HL-60 (cell line): ENCODE measurements at places on chromosomes 5 and 9.

DNA sequence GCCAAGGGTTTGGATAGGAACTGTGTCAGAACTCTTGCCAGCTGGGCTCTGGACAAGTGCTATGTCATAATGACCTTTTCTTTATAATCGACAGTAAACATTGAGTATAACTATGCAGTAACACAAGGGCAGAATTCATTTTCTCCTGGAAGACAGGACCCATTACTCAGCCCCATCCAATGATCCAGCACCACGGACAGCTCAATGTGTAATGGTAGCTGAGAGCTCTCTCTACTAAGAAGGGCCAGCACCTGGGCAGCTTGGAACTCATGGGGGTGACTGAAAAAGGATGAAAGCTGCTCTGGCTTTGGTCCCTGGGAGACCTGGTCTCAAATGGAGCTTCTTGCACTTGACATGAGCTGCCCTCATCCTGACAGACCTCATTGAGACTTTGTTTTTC lies 347.8 kb downstream of the TRIM32 start:
- no peak for DNase-seq

GRCh38 chr9:91834740-91835139 lies 115.3 kb downstream of the ROR2 start:
- DNase-seq, result no peak

GRCh38 chr5:149500922-149501582 lies 50.2 kb downstream of the CSNK1A1 start:
- DNase-seq, result no peak

- no peak for DNase-seq
These were observed 32.5 kb downstream of the GSN start for GRCh38 chr9:121300283-121301119.

- DNase-seq, result peak; percentile 91
These were observed 98.3 kb downstream of the PPARGC1B start for GRCh38 chr5:149828161-149829011.

GRCh38 chr9:132645306-132645705 lies 24.5 kb downstream of the DDX31 start:
- no peak for DNase-seq

DNA sequence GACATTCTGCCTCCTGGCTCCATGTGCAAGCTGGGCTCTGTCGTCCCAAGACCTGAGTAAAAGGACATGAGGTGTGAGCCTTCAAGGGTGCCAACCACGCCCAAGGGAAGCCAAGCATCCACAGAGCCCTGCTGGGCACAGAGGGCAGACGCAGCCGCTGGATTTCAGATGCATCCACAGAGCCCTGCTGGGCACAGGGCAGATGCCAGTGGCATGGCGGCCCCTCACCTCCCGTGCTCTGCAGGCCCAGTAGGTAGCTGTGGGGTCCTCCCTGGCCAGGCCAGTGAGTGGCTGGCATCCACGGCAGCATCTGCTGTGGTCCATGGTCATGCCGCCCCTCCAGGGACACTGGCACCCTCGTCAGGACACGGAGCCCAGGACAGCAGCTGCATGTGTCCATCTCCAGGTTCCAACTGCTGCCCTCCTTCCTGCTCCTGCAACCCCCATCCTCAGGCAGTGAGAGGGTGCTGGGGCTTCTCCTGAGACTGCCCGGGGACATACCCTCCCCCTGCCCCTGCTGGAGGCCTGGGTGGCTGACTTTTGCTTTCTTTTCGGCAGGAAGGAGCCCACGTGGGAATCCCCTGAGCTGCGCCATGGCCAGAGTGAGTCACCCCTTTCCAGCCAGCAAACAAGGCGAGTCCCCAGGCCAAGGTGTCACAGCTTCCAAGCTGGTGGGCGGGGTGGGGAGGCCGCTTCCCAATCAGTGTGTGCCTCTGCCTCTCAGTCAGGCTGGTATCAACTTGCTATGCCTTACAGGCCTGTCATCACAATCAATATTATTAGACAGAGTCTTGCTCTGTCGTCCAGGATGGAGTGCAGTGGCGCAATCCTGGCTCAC lies 4.0 kb upstream of the TRAF2 start:
- no peak for DNase-seq

- DNase-seq, result no peak
These were observed 120.0 kb downstream of the C5orf15 start for GRCh38 chr5:133848341-133848811.

DNA sequence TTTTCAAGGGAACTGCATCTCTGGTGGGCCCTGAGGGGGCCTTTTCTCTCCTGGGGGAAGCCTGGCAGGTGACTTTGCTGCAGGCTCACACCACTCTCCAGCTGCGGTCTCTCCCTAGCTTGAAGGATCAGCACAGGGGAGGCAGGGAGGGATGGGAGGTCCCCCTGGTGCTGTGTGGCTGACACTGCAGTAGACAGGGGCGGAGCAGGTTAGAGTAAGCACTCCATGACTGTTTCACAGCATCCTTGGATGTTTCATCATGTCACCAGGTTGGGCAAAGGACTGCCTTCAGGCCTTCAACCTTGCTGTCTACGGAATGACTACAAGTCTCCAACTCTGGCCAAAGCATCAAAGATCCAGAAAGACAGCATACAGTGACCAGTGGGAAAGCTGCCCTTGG lies 470.7 kb downstream of the CDK5RAP2 start:
- DNase-seq, result peak; percentile 2

DNA sequence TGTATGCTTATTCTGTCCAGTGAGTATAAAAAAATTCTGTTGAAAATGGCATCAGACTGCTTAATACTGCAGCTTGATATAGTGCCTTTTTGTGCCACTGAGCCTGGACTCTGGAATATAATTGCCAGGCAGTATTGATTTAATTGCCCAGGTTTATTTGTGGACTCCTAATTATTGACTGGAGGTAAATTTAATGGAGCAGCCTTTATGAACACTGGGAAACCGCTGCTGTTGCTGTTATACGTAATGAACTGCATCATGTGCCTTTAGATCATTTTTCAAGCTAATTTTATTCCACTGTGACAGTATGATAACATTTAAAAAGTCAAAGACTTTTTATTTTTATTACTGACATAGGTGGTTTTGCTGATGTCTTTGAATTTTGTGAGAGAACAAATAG lies 90.2 kb upstream of the SH3GL2 start:
- DNase-seq, result no peak

DNA sequence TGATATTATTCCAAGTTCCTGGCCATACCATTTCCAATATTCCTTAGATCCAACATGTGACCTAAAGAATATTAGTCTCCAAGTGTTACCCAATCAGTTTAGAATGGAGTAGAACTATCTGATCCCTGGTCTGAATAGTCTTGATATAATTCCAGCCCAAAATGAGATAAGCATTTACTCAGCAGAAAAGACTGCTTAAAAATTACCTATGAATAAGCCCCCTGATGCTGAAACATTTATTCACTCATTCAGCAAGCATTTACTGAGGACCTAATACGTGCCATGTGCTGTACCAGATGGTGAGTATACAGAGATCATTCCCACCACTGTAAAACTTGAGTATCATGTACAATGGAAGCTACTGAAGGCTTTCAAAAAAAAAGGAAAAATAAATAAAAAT lies 157.0 kb downstream of the FAM114A2 start:
- DNase-seq, result no peak

GRCh38 chr9:87569518-87569917 lies 71.9 kb downstream of the DAPK1 start:
- DNase-seq, result no peak

GRCh38 chr9:13020146-13021040 lies 245.6 kb downstream of the LURAP1L start:
- DNase-seq, result no peak

GRCh38 chr5:83472508-83473345 lies 1.2 kb downstream of the VCAN start:
- DNase-seq, result no peak

GRCh38 chr9:92669527-92669889 lies 423 bp downstream of the IPPK start:
- DNase-seq, result peak; percentile 30

GRCh38 chr5:5666369-5666768 lies 243.9 kb downstream of the ICE1 start:
- no peak for DNase-seq

- no peak for DNase-seq
These were observed 1892.1 kb downstream of the MAT2B start for GRCh38 chr5:165397516-165397915.

DNA sequence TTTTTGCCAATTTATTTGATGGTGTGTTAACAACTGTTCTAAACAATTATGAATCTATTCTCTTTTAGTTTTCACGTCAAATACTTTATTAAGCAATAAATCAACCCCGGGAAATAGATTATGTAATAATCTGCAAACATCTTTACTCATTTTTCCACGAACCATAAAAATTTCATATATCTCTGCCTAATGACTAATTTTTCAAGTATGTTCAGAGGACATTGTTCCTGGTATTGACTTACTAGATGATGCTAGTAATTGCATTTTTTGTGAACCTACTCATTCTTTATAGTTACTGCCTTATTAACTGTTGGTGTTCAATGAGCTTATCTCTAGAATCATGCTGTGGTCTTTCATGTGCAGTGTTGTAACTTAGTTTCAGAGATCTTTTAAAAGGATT lies 41.0 kb upstream of the FBN2 start:
- DNase-seq, result no peak

GRCh38 chr5:119243888-119244287 lies 111.9 kb upstream of the TNFAIP8 start:
- no peak for DNase-seq

GRCh38 chr9:128998462-128998861 lies 29.7 kb downstream of the SH3GLB2 start:
- DNase-seq, result no peak

DNA sequence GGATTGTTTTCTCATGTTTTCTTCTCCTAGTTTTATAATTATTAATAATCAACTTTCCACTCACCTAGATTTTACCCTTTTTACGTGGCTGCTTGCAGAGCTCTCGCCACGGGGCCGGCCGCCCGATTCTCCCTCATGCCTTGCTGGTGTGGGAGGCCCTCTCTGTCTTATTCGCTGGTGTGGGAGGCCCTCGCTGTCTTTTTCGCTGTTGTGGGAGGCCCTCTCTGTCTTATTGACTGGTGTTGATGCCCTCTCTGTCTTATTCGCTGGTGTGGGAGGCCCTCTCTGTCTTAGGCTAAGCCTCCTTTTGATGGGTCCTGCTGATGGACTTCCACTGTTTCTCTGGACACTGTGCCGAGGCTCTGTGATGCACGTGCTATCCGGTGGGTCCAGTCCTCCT lies 161.3 kb upstream of the IRX2 start:
- no peak for DNase-seq

GRCh38 chr5:166430491-166431319 lies 1860.7 kb upstream of the WWC1 start:
- no peak for DNase-seq

DNA sequence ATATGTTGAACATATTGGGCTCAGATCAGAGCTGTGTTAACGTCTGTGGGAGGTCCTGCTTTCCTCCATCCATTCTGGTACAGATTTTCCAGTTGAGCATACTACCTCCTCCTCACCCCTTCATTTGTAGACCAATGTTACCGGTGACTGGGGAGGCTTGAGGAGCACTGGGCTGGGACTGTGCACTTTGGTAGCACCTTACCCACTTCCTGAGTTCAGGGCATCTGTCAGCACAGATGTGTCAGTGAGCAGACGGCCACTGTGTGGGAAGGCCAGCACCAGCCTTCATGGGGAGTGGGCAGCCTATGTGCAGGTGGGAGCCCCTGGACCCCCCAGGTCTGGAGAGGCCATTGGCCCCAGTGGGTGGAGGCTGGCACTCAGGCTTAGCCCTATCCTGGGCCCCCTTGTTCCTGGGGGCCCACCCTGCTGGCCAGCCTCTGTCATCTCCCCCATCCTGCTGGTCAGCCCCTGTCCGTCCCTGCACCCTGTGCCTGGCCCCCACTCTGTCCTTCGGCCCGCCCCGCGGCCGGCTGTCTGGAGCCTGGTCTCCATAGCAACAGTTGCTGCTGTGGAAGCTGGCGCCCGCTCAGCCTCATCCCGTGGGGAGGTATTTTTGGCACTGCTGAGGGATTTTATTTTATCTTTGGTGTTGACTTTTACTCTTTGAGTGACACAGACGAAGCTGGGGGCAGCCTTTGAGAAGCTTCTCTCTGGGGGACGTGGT lies 21.3 kb downstream of the WNK2 start:
- no peak for DNase-seq

DNA sequence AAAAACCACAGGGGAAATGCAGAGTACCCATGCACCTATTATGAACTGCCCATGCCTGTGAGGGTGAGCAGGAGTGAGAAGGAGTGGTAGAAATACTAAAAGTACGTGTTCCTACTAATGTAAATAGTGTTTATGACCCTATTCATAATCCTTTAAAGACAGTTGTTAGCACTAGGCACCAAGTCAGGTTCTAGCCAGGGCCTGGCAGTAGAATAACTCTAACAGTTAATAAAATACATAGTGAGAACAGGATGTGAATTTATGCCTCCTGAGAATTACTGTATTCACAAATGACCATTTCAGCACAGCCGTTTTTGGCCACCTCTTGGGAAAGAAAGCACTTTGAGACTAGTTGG lies 103.2 kb upstream of the TARS1 start:
- no peak for DNase-seq

DNA sequence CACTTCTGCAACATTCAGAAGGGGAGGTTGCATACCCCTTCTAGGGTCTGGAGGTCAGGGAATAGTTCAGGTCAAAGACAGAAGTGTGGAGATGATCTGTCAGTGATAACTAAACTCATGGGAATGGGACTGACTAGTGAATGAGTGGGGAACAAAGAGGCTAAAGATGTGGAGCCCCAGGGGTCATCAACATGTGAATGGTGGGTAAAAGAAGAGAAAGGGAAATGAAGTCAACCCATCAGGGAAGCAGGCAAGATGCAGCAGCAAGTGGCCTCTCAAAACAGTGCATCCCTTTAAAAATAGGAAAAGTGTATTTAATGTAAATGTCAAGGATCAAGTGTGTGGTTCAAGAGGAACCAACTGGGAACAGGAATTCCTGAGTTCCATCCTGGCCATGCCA lies 69.9 kb downstream of the PLPPR1 start:
- DNase-seq, result no peak

DNA sequence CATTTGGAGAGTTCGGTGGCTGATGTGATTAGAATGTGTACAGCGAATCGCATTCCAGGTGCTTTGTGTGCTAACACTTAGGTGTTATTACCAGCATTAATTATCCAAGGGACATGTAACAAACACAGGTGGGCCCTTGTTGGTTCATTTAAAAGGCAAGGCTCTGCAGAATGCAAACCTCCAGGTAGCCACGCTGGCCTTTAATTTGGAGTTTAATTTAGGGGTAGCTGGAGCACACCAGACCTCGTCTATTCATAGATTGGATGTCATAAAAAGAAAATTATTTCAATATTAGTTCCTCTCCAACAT lies 191.1 kb downstream of the MAT2B start:
- no peak for DNase-seq

DNA sequence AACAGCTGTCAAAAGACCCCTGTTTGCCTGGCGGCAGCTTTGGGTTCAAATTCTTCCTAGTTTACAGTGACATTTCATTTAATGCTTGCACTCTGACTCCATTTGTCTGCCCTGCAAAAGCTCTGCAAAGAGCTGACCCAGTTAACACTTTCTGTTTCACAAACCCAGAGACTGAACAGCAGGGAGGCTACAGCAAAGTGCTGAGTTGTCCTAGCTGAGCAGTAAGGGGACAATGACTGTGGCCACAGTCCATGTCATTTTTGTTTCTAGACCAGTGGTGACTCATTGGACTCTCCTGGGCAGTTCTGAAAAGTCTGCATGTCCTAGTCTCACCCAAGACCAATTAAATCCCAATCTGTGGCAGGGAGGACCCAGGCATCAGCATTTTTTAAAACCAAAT lies 994.8 kb upstream of the WWC1 start:
- no peak for DNase-seq

- DNase-seq, result no peak
These were observed 51.9 kb downstream of the ERBIN start for GRCh38 chr5:65978251-65978650.

- no peak for DNase-seq
These were observed 77.2 kb upstream of the NEK6 start for GRCh38 chr9:124180557-124180956.

- no peak for DNase-seq
These were observed 156.7 kb downstream of the SYK start for GRCh38 chr9:90958328-90958727.
